Fibroblast of skin of right biceps (primary cell): ENCODE measurements at places on chromosomes 5 and 9.

GRCh38 chr9:69623276-69623675 is 48.9 kb downstream of the APBA1 start:
- DNase-seq: no peak

DNA sequence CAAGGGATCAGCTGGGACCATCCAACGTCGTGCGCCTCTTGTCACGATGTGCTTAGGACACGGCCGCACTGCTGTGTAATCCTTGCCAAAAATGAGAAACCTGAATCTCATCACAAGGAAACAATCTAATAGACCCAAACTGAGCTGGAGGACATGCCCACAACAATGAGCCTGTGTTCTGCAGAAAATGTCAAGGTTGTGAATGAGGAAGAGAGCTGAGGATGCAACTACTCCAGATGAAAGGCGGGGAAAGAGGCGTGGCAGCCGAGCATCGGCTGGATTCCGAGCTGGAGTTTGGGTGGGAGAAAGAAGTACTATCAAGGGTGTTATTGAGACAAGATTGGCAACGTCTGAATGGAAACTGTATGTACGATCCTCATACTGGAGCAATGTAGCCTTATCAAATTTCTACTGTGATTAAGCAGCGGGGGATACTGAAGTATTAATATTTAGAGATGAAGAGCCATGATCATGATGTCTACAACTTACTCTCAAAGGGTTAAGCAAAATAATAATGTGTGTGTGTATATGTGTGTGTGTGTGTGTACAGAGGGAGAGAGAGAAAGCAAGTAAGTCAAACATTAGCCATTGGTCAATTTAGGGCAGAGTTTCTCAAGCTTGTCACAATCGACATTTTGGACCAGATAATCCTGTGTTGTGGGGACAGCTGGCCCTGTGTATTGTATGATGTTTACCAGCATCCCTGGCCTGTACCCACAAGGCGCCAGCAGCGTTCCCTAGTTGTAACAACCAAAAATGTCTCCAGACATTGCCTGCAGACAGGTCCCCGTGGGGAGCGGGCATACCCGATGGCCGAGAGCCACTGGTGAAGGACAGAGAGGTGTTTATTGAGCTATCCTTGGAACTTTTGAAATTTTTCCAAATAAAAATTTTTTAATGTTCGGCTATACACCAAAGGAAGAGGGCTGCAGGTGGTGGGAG is 46.5 kb downstream of the DUSP1 start:
- DNase-seq: no peak

DNA sequence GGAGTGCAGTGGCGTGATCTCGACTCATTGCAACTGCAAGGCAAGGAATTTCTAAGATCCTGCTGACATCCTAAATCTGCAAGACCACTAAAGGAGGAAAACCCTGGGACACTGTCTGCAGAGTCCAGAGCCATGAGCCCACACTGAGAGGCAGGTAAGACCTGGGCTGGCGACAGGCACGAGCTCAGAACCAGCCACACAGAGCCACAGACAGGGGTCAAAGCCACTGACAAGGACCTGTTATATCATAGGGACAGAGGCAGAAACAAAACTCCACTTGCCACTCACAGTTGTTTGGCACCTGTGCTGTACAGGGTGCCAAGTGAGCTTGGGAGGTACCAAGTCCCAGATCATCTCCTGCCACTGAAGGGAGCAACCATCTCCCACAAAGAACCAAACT is 34.2 kb downstream of the IPPK start:
- no peak for DNase-seq

DNA sequence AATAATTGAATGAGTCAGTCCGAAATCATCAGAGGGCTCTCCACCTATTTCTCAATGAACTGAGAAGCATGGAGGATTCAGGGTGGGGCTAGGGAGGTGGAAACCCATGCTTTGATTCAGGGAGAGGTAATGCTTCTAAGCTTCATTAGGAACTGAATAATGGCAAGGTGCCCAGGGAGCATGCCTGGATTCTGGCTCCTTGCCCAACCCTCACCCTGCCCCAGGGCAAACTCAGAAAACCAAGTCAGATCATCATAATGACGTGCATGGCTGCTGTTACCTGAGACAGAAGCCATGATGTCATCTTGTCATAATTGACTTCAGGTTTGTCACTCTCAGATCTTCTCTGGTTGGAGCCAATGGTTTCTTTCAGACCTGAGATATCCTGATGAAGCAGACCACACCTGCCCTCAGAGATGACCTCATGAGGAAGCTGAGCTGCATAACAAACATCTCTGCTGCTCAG is 199.6 kb downstream of the SYK start:
- peak; percentile 53 for DNase-seq

- DNase-seq: peak; percentile 95
These were observed 207.3 kb downstream of the ARHGAP26 start for GRCh38 chr5:142977363-142978051.

DNA sequence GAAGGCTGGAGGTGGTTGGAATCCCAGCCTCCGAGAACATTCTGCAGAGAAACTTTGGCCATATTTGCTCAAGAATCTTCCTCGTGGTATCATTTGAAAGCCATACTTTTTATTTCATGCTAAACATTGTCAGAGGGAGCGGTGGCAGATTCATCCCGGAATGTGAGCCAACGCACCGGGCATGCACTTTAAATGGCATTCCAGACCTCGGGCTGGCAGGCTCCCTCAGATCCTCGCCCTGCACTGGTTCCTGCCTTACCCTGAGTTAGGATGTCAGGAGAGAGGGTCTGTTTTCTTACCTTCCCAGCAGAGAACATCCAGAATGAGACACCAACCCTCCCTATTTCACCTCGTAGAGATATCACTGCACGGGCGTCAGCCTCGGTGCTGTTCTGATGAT is 33.8 kb downstream of the GDNF start:
- DNase-seq: no peak

GRCh38 chr9:76424491-76424890 is 30.3 kb upstream of the RFK start:
- DNase-seq: no peak

DNA sequence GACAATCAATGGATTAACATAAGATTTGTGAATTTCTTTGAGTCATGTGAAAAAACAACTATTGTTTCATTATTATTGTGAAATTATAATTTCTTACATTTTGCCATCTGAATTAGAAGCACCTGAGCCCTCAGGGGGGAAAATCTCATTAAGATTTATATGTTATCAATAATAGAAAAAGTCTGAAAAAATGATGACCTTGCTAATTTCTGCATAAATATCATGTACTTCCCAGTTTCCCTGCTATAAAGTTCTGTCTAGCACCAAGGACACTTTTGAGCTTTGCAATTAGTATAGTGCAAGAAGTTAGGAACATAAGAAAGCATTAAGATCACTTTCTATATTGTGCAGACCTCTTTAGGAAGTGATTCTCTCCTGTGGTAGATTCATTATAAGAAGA is 488.3 kb upstream of the TUSC1 start:
- DNase-seq: no peak

- DNase-seq: no peak
These were observed 246.3 kb upstream of the EFNA5 start for GRCh38 chr5:107916731-107917725.

GRCh38 chr5:34657274-34657921 is 1.3 kb downstream of the RAI14 start:
- peak; percentile 45 for DNase-seq

DNA sequence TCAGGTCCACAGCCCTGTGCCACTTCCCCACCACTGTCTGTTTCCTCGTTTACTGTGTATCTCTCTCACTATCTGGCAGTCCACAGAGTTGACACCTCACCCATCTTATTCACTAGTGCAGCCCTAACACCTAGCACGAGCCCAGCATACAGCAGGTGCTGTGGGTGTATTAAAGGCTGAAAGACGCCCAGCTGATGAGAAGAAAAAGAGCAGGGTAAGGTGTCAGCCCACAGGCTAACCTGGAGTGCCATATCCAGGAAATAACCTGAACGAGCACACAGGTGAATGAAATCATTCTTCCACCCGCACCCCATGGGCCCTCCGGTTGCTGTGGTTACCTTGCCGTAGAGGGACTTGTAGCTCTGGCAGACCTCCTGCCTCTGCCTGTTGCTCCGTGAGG is 18.6 kb downstream of the ANXA6 start:
- no peak for DNase-seq

- no peak for DNase-seq
These were observed 18.2 kb upstream of the DAB2IP start for GRCh38 chr9:121633119-121633714.

GRCh38 chr5:72767289-72768010 is 49.0 kb upstream of the TNPO1 start:
- DNase-seq: peak; percentile 1

DNA sequence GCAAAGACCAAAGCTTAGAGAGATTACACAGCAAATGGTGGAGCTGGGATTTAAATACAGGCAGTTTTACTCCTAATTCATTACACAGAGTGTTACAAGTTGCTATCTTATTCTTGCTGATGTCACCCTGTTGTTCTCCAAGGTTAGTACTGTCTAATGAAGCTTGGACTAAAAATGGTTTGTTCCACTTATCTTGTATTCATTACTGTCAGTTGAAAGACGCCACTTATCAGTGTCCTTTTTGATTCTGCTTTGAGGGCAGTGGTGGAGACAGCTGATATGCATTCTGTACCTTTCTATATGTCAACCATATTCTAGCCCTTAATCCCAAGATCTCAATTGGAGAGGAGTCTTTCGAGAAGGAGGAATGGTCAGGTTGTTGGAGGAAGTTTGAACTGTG is 14.0 kb upstream of the DENND4C start:
- no peak for DNase-seq

DNA sequence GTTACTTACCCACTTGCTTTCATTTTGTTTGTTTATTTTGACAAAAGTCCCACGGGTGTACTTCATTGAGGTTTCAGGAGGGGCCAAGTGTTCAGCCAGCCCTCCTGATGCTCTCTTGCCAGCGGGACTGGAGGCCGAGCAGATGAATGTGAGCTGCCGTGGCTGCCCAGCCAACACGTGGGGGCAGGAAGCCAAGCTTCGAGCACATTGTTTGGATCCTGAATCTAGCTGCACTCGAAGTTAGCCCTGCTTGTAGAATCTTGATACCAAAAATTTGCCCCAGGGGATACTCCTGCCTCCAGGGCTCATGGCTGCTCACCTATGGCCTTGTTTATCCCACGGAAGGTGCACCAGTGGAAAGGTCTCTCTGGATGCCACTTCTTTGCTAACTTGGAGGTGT is 49.3 kb downstream of the RASGEF1C start:
- no peak for DNase-seq

DNA sequence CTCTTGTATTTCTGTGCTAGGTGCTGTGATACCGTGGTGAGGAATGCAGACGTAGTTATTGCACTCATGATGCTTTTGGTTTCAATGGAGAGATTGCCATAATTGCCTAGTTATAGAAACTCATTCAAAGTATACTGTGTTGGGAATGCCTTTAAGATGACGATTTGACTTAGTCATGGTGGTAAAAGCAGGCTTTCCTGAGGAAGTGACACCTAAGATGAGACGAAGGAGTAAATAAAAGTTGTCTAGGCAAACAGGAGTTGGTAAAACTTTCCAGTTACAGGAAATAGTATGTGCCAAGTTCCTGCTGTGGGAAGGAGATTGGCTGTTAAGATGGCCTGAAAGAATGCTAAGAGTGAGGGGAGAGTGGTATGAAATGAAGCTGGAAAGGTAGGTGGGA is 48.1 kb downstream of the FOCAD start:
- peak; percentile 65 for DNase-seq

- peak; percentile 9 for DNase-seq
These were observed 452.8 kb downstream of the RAB3C start for GRCh38 chr5:59035681-59036080.

GRCh38 chr5:156000115-156000514 is 326.8 kb upstream of the SGCD start:
- DNase-seq: no peak

DNA sequence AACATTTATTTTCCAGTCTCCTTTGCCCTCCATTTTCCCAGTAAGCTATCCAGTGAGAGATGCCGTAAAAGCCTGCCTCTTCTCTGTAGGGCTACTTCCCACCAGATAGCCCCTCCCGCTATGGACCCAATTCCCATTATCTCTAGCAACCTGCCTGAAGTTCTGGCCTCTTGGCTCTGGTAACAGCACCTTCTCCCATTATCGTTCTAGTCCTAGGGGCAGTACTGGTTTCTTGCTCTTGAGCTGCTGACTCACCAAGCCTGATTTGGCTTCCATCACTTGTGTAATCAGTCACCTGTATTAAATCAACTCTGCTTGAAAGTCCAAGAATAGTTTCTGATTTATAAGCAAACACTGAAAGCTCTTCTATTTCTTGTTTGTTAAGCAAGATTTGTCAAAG is 42.8 kb upstream of the PARP8 start:
- DNase-seq: no peak

DNA sequence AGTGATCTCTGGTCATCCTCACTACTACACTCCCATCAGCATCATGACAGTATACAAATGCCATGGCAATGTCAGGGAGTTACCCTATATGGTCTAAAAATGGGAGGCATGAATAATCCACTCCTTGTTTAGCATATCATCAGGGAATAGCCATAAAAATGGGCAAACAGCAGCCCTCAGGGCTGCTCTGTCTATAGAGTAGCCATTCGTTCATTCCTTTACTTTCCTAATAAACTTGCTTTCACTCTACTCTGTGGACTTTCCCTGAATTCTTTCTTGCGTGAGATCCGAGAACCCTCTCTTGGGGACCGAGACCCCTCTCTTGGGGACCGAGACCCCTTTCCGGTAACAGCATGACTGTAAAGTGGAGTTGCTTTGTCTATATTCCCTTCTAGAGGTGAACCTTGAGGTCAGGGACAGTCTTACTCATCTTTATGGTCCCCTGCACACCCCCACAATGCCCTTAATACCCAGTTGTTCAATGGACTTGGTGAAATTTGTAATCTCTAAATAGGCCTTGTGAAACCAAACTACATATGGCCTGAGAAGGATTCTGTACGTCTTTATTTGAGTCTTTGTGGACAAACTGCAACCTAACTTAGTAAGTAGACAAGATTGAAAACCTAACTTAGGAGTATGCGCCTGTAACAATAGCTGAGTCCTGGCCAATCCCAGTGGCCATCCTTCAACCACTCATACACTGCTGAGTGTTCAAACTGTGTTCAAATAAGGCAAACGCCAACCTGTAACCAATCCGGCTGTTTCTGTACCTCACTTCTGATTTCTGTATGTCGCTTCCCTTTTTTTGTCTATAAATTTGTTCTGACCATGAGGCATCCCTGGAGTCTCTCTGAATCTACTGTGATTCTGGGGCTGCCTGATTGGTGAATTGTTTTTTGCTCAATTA is 32.3 kb upstream of the UBTD2 start:
- no peak for DNase-seq

DNA sequence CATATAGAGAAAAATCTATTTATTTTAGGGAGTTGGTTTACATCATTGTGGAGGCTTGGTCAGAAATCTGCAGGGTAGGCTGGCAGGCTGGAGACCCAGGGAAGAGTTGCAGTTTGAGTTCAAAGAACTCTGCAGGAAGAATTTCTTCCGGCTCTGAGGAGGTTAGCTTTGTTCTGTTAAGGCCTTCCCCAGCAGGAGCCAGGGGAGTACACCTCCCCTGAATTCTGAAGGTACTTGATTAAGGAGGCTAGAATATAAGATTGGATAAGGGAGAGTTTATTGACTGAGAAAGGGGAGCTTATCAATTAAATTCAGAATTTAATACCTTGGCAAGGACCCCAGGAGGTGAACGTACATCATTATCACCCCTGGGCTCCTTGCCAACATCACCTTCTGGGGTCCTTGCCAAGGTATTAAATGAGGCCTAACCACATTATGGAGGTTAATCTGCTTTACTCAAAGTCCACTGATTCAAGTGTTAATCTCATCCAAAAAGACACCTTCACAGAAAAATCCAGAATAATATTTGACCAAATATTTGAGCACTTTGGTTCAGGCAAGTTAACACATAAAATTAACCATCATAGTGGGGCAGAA is 351.7 kb downstream of the CWC27 start:
- DNase-seq: no peak
